ENCODE measurements at places on chromosomes 2 and 18.
A peak's percentile ranks its signal among the peaks of the same experiment; 100 is the strongest.

- no peak for DNase-seq
Observed at GRCh38 chr2:231228223-231228622, 29.8 kb downstream of the ARMC9 start.

DNA sequence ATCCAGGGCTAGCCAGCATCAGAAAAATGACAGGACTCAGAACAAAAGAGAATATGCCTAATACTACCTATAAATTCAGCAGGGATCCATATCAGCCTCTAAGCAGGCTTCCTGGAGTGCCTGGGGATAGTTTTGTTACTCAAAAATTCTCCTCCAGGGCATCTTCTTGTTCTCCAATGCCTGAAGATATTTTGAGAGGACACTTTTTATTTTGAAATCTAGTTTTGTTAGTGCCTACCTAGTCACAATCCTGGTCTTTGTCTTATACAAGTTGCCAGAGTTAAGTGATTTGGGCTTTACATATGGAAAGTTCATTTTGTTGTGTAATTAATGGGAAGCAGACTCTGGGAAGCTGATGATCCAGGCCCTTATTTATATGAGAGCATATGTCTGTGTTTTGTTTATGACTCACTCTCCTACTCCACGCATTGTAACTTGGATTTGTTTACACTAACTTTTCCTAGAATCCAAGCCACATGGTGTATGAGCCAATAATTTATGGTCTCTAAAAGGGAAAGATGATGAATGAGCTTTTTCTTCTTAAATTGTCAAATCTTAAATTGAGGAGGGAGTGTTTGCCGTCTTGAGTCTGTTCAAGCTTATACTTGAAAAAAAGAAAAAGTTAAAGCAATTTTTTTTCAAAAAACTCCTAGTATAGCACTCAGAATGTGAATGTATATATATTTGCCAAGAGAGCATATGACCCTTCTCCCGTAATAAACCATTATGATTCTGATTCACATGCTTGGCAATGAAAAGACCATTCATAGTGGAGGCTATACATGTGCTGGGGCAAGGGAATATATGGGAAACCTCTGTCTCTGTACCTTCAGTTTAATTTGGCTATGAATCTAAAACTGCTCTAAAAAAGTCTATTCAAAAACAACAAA, 370.3 kb downstream of the SETBP1 start:
- no peak for DNase-seq

DNA sequence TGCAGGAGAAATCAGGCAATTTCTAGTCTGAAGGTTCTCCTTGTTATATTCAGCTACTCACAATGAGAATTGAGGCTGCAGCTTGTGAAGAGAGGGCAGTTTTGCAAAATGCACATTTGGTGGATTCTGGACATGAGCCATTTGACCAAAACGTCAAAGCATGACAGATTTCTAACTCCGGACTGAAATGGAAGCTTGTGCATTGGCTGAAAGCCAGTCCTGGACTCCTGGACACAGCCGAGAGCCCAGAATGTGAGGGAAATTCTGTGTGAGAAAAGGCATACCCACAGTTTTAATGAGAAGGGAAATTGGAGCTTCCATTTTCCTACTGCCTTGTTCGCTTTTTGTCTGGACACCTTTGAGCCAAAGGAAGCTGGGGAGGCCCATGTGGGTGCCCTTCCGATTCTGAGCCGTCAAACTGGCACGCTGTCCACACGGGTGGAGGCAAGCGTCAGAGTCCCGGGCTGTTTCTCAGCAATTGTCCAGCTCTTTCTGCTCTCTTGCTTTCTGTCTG, 23.7 kb upstream of the ROCK2 start:
- DNase-seq, result peak; percentile 37

DNA sequence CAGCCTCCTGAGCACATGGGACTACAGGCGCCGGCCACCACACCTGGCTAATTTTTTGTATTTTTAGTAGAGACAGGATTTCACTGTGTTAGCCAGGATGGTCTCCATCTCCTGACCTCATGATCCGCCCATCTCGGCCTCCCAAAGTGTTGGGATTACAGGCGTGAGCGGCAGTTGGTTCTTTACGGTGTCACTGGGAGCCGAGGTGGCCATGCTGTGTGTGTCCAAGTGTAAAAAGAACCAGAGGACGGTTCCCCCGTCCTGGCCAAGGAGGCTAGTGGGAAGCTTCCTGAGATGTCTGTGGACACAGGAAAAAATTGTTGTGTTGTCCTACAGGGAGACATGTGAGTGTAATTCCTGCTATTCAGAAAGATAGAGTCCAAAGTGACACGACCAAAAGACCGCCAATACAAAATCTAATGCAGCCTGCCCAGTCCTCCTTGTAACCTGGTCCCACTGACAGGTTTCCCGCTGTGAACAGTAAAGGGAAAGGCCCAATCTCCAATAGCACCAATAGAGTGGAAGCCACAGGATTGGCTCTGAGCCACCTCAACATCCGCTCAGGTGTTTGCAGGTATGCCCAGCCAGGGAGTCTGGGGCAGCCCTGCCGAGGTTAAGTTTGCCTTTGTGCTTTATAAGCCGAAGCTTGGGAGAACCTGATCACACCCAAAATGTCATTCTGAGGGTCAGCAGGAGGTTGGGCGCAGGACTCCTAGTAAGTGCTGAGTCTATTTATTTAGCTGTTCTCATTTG, 40.6 kb downstream of the NCK2 start:
- DNase-seq, result no peak

GRCh38 chr2:26687801-26688200, 4.7 kb upstream of the KCNK3 start:
- peak; percentile 16 for DNase-seq

GRCh38 chr2:240856151-240856980, 12.3 kb upstream of the AGXT start:
- DNase-seq, result no peak

DNA sequence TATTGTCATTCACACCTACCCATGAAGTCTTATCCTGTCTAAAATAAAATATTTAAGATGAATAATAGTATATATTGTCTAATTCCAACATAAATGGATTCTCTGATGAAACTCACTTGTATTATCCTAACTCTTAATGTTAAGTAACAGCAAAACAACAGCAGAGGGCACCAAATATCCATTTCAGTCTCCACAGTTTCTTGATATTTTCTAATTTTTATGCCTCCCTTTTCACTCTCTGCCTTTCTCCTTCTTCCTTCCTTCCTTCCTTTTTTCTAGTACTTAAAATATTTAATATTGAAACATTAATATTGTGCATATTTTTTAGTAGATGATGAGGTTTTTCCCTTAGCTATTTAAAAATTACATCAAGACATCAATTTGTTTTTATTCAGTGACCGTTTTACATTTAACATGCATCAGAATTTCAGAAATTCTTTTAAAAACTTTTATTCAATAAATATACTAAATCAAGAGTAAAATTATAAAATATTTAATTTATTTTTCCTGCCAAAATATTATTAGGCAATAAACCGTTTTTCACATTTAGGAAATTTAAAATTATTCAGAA, 97.6 kb downstream of the WDR7 start:
- DNase-seq, result no peak

DNA sequence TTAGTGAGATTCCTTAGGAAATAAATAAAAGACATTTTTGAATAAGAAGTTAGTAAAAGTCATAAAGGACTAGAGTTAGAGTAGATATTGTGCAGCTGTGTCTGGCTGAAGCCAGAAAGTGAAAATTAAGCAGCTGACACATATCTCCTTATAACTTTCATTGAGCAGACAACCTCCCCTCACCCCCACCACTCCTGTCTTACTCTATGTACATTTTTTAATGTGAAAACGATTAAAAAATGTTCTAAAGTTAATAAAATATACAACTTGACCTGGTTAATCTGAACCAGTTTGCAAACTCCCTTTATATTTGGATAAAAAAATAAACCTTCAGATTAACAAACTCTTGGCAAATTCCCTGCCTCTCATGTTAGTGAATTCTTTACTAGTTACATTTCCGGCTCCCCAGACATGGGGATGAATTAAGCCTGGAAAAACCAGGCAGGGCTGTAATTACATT, 462.8 kb downstream of the MEIS1 start:
- no peak for DNase-seq

GRCh38 chr2:25129901-25130520, 38.4 kb downstream of the POMC start:
- no peak for DNase-seq

DNA sequence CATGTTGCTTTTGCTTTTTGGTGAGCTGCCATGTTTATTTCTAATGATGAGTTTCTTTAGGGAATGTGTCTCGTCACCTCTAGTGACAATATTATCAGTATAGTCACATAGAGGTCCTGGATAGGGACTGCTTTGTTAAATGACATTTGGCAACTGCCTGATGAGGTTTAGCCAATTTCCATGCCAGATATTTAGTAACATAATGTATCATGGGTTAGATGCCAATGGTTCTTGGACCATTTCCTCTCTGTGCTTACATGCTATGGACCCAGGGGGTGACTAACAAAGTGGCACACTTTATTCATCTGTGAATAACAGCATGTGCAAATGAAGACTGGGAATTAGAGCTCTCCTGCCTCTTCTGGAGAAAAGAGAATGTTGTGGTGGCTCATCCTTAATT, 56.2 kb upstream of the RAB27B start:
- DNase-seq, result no peak

- DNase-seq, result no peak
Observed at GRCh38 chr2:96330407-96330806, 5.2 kb upstream of the NCAPH start.

- DNase-seq, result no peak
Observed at GRCh38 chr2:220743203-220743602, 828.9 kb downstream of the EPHA4 start.

Measured in SJCRH30 (cell line).